Caudate nucleus (tissue), 63 donors: ENCODE measurements at places on chromosomes 4 and X.
A peak's percentile ranks its signal among the peaks of the same experiment; 100 is the strongest.

GRCh38 chrX:119189595-119189994, 46.5 kb upstream of the PGRMC1 start:
- DNase-seq = no peak

- DNase-seq = no peak
These were observed 182.6 kb downstream of the STIM2 start for GRCh38 chr4:27043200-27043599.

DNA sequence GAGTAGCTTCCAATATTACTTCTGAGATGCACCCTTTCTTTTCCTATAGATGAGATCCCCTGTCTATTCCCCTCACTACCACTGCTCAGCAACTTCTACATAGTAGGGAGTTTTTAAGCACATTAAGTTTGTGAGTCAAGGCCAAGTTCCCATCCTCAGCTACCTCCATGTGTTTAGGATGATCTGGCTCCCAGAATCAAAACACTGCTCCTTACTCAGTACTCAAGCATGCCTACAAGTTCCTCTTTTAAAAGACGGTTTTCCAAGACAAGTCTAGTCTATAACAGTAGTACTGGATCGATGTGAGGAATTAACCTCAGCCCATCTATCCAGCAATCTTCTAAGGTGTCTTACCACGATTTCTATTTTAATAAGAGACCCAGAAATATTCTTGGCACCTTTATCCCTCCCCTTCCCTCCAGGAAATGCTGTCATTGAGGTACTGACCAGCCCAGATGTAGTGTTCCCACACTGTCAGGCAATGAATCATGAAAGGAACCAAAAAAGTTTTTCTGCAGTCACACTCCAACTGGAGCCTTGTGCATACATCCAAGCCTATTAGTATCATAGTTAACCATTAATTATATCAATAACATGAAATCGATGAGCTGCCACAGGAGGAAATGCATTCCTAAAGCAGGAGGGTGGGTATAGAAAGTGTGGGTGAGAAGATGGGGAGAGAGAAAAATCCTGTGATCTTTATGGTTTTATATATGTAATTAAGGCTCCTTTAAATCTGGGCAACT, 29.6 kb downstream of the AREG start:
- DNase-seq = no peak

DNA sequence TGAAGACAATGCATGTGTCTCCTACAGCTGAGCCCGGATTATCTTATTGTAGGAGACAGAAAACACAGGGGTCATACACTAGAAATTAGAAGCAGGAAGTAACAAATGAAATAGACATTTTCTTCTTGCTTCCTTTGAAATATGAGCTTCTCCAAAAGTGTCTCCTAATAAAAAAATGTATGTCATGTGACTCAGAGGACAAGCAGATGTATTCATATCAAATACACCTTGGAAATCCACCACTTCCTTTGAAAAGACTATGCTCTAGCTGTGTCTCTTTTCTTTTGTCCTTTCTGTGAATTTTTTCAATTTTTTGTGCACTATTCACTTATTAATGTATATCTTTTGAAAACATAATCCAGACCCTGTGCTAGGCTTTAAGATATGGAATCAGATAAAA, 1906.2 kb downstream of the C4orf33 start:
- DNase-seq = no peak

- peak; percentile 56 for DNase-seq
These were observed 3.3 kb downstream of the TRIM2 start for GRCh38 chr4:153207567-153207966.

- no peak for DNase-seq
These were observed 27.2 kb downstream of the FBXO8 start for GRCh38 chr4:174256277-174256713.

GRCh38 chrX:154357205-154357604, 17.2 kb downstream of the FLNA start:
- no peak for DNase-seq

DNA sequence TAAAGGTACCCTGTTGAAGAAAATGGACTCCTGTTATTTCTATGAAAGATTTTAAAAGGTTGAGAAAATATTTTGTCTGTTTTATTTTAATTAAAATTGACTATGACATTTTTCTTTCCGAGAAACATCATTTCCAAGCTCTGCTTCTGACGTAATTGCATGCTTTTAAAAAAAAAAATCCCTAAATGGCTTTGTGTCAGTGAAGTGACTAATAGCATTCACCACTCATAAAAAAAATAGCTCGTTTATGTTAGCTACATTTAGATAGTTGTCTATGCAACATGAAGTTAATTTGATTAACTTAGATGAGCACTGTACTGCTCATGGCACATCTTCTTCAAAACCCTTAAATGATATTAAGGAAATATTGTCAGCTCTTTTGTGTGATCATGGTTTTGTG, 105.1 kb upstream of the KLHL13 start:
- DNase-seq = no peak

- no peak for DNase-seq
These were observed 4.1 kb upstream of the ARX start for GRCh38 chrX:25019707-25020390.

DNA sequence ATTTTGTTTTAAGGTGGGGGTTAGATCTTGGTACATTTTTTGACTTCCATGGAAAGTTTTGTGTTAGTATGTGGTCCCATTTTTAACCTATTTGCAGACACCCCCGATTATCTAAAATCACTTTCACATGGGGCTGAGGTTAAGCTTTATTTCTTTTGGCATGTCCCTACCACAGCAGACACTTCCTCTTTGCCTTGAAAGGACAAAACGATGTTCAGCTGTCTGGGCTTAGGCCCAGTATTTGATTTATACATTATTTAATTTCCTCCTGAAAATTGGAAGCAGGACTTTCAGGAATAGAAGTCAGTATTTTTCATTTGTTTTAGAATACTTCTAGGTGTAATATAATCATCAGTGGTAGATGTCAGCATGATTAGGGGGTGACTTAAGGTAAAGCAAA, 112.4 kb upstream of the SPRY1 start:
- DNase-seq = no peak

- no peak for DNase-seq
These were observed 102.0 kb downstream of the ARSF start for GRCh38 chrX:3143043-3143799.

GRCh38 chr4:38084877-38085711, 124.9 kb downstream of the PTTG2 start:
- DNase-seq = no peak

GRCh38 chr4:95599777-95600400, 51.1 kb upstream of the UNC5C start:
- no peak for DNase-seq

- DNase-seq = no peak
These were observed 505.0 kb upstream of the PITX2 start for GRCh38 chr4:111127841-111128240.

DNA sequence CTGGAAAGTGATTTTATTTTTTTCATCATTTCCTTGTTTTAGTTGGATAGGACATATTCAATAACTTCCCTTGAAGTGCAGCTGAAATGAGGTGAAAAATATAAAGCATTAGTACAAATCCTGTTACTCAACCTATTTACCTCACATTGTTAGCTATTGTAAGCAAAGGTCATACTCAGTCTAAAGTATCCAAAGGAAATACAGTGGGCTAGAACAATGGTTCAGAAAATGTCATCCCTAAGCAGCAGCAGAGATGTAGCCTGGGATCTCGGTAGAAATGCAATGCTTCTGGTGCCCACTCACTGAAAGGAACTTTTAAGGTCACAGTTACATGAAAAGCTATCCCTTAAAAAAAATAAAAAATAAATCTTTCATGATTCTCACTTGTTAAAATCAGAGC, 300.6 kb downstream of the PPP4R3C start:
- no peak for DNase-seq
